ENCODE measurements at places on chromosomes 2 and 18.
A peak's percentile ranks its signal among the peaks of the same experiment; 100 is the strongest.

DNA sequence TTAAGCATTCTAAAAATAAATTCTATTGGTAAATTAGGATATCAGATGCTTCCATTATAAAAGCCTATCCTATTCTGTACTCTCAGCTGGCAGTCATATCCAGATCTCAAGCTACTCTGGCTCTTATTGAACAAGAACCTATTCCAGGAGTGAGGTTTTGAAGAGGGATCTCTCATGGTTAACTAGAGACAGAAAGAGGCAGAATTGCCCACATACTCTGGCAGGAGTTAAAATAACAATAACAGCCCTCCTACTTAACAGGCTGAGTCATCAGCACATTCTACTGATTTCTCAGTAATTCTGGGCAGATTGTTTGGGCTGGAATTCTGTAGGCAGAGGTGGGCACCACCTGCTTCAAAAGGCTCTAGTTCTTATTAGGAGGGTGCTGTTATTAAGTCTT lies 142.0 kb upstream of the UNC80 start:
- DNase-seq = peak; percentile 75

GRCh38 chr2:106845716-106846115 lies 40.3 kb downstream of the ST6GAL2 start:
- DNase-seq = no peak

GRCh38 chr2:221567231-221567760 lies 4.8 kb downstream of the EPHA4 start:
- peak; percentile 59 for DNase-seq

GRCh38 chr2:239157771-239158170 lies 243.0 kb downstream of the HDAC4 start:
- DNase-seq = no peak

DNA sequence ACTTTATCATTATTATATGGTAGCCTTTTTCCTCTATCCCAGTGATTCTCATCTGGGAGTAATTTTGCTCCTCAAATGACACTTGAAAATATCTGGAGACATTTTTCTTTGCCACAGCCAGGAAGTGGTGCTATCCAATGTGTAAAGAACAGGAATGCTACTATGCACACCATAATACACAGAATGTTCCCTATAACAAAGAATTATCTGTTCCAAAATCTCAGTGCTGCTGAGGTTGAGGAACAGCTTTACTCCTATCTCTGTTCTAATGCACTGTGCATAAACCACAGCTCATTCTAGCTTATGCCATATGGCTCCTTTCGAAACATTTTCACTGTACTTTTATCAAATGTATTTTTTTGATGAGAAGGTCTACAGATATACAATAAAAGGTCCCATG lies 1231.2 kb upstream of the CELF4 start:
- no peak for DNase-seq

DNA sequence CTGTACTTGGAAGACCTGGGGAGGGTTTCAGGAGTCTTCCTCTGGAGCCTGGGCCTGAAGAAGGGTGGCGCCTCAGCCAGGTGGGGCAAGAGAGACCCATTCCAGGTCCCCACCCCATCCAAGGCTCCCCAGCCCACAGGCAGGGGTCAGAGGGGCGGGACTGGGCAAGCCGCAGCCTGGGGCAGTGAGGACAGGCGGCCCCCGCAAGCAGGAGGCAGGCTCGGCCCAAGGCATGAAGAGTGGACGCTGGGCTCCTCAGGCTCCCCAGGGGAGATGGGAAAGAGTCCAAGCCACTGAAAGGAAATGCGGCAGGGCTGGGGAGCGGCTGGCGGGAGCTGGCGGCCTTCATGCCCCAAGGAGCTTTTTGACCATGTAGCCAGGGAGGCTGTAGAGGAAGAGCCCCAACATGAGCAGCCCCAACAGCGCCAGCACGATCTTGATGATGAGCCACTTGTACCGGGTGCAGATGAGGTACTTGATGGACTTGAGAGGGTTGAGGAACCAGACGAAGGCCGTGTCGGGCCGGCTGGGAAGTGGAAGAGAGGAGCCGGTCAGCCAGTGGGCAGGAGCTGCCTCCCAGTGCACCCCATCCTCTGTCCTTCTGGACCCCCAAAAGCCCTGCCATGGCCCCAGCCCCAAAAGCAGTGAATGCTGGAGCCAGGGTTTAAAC lies 20.1 kb downstream of the OTOF start:
- no peak for DNase-seq

GRCh38 chr2:30326497-30326896 lies 95.2 kb downstream of the LBH start:
- no peak for DNase-seq

DNA sequence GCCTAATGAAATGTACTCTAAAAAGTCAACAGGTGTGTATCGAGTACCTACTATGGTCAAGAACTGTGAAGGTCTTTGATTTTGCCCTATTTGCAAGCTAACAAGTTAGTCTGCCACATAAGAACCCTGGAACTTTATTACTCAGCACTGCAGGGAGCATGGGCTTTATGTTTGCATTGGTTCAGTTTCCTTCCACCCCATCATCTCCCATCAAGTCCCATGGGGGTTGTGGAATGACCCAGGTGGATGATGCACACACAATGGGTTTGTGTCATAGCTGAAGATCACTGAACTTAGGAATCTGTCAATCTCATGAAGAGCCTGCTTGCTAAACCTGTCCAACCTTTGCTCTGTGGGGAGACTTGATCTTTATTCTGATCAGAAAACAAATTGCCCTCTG lies 265.5 kb downstream of the RPRM start:
- DNase-seq = no peak

- DNase-seq = no peak
These were observed 49.8 kb downstream of the PLEK start for GRCh38 chr2:68414876-68415275.

- DNase-seq = no peak
These were observed 540.0 kb upstream of the ZEB2 start for GRCh38 chr2:145059914-145060313.

DNA sequence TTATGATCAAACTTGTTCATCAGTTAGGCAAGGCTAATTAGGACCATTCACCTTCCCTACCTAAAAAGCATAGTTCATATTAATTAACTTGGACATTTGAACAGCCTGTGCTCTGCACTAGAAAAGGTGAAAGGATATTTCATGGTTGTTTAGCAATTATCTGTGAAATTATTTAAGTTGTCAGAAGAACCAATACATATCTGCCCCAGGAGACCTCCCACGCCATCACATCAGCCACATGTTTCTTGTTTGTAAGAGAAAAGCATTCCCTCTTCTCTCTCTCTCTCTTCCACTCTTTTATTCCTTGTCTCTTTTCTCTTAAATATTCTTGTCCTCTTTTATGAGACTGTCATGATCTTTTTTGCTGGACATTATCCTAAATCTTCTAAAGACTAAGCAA lies 282.0 kb upstream of the RND3 start:
- no peak for DNase-seq

- peak; percentile 7 for DNase-seq
These were observed 258.4 kb downstream of the MEIS1 start for GRCh38 chr2:66693076-66693965.

- no peak for DNase-seq
These were observed 57.0 kb downstream of the CUL3 start for GRCh38 chr2:224528171-224528570.

DNA sequence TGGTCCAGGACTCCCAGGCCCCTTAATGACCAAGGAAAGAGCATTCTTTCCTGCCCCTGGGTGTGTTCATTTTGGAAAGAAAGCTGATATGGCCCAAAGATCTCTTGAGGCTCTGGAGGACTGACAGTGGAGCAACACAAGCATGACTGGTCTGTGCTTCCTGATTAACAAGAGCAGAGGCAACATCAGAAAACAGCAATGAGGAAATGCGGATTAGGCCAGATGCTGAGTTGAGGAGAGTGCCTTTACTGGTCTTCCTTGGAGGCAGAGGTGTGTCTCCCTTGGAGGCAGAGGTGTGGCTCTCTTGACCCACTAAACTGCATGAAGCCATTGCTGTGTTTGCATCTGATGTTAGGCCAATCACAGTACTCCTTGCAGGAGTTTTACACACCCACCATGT lies 19.9 kb downstream of the IL36B start:
- DNase-seq = no peak

DNA sequence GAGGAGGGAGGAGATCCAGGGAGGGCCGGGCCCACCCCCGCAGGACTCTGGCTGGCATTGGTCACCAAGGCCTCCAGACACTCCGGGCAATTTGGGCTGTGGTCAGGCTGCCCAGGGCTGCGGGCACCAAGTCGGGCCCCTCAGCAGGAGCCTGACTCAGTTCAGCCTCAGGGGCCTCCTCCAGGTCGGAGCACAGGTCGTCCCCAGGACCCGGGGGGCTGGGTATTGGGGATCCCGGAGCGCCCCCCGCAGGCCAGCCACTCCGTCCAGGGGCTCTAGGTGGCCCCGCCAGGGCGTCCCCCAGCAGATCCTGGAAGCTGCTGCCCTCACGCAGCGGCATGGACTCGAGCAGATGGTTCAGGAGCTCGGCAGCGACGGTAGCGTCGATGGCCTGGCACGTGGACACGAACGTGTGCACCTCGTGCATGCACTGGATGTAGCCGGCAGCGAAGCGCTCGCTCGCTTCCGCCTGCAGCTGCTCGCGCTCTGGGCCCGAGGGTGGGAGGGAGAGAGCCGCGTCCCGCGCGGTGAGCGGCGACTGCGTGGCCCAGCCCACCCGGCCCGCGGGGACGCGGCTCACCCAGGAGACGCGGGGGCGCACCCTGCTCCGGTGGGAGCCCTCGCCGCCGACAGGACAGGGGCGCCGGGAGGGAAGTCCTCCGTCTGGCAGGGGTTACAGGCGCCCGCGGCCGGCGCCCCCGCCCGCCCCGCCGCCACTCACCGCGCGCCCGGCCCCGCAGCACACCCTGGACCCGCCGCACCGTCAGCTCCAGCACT lies 884 bp downstream of the HES6 start:
- DNase-seq = no peak

- no peak for DNase-seq
These were observed 85.9 kb downstream of the SPTBN1 start for GRCh38 chr2:54541995-54542394.

DNA sequence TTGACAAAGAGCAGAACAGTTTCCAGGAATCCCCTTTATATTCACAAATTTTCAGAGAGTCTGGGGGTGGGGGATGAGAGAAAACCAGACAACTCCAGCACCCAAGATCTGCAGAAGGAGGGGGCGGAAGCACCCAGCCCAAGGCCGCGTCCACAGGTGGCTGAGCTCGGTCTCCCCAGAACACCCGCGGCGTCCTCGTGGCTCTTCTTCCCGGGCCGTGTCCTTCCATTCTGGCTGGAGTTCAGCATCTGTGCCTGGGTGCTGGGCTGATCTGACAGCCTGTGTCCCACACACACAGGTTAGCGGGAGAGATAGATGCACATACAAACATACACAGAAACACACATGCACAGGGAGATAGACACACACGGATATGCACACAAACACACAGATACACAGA lies 455.8 kb upstream of the SALL3 start:
- DNase-seq = no peak

GRCh38 chr2:9154061-9154460 lies 52.6 kb upstream of the ASAP2 start:
- no peak for DNase-seq

DNA sequence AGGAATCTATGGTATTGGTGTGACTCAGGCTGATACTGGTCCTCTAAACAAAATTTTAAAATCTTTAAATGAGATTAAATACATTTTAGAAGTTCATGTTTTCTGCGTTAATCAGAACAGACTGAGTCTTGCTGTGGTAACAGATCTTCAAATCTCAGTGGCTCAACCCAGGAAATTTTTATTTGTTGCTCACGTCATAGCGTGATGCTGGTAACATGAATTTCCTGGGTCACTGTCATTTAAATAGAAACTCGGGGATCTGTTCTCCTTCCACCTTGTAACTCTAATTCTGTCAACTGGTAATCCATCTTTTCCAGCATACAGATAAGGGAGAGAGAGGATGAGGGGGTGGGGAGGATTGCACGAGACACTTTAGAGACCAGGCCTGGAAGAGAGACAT lies 90.0 kb downstream of the CDC42EP3 start:
- no peak for DNase-seq

DNA sequence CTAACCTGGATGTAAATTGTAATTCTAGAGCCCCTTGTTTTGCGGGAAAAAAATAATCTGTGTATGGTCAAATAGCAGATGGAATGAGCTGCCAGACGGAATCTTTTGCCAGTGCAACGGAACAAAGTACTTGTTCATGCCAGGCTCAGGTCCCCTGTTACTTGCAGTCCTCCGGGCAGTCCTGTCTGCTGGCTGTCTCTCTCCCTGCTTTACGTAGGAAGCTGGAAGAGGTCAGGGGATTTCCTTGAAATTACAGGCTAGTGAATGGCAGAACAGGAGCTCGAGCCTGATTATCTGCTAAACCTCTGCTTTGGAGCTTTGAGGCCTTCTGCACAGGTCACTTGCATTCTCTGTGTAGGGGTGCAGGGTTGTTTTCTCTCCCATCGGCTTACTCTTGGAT lies 54.8 kb downstream of the LRRFIP1 start:
- DNase-seq = no peak

DNA sequence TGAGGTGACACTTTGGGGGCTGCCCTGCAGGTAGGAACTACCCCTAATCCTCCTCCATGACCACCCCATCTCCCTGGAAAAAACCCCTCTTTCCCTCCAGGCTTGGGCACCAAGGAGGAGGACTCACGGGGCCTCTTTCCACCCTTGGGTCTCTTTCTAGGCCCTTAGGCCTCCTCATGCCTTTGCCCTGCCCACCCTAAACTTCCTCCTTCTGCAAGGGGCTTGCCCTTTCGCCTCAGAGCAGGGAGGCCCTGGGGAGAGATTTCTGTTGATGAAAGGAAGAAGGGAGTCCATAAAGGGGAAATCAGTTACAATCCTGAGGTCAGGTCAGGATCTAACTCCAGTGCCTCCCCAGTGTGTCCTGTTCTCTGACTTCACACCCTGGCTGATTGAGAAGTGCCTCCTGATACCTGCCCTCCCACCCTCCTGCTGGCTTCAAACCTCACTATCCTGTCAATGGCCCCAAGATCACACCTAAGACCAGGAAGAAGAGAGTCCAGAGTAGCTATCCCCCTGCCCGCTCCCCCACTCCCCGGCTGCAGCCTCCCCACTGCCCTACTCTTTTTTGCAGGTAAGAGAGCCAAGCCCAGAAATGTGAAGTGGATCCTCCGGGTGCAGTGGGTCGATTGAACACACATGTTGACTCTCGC lies 16.7 kb upstream of the TNS1 start:
- no peak for DNase-seq

- no peak for DNase-seq
These were observed 34.7 kb downstream of the RFX8 start for GRCh38 chr2:101440127-101440738.

DNA sequence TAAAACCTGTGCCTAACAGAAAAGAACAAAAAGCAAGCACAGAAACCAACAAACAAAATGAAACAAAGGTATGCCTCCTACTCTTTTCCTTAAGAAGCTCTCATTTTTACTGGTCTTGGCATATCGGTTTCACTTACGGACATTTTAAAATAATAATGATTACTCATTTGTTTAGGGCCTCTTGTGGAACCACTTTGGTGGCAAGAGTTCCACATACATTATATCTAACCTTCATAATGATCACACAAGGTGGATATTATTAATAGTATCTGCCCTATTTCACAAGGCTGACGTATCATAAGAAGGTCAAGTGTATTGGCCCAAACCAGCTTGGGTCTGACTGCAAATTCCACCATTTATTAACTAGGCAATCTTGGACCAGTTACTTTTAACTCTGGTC lies 304.7 kb downstream of the TCF4 start:
- no peak for DNase-seq

All from adipocyte (in vitro differentiated cells).